Stimulated activated CD4-positive, alpha-beta T cell treated with anti-CD3 and anti-CD28 coated beads, Interleukin-4, amount 100 ng/mL, for 1 hour (primary cell): ENCODE measurements at places on chromosomes 11 and 22.

DNA sequence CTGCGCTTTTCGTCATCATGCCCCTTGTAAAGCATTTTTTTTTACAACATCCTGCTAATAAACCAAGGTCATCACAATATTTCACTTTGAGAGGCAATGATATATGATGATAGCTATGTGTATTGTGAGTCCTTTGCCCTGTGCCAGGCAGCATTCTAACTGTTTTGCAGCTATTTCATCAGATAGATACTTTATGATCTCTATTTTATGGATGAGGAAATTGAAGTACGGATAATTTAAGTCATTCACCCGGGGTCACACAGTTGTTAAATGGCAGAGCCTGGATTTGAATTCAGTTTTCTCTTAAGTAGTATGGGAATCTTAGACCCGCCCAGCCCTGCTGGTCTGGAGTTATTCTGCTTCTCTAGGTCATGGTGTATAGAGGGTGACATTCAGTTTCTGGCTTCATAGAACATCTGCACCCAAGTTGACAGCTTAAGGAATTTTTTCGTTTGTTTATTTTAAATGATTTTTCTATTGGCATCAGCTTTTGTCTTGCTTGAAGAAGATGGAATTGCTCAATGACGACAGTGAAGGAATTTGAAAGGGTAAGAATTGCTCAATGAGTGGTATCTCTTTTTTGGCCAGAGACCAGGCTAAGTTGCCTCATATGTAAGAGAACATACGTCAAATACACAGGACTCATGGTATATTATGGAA is 926 bp downstream of the PRR5L start:
- no peak for DNase-seq

DNA sequence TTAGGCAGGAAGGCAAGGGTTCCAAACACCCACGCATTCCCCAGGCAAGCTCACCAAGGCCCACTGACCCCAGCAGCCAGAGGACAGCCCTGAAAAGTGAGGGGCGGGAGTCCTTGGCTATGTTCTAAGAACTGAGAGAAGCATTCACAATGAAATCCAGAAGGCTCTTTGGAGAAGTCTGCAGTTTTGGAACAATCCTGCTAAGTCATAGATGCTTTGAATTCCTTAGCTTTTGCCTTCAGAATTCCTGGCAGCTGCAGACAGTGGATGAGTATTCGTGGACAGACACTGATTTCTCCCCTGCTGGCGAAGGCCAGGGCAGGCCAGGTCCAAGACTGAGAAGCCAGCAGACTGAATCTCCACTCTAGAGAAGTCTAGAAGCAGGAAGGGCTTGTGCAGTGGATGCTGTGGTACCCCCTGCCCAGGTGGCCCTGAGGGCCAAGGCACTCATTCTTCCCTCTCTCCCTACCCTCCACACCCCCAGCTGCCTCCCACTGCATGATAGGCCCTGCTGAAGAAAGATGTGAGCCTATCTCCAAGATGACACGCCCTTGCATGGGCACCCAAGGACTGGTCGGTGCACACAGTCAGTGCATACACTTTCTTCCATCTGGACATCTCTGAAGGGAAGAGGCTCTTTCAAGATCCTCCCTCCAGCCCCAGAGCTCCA is 133.2 kb upstream of the TEAD1 start:
- DNase-seq = no peak

DNA sequence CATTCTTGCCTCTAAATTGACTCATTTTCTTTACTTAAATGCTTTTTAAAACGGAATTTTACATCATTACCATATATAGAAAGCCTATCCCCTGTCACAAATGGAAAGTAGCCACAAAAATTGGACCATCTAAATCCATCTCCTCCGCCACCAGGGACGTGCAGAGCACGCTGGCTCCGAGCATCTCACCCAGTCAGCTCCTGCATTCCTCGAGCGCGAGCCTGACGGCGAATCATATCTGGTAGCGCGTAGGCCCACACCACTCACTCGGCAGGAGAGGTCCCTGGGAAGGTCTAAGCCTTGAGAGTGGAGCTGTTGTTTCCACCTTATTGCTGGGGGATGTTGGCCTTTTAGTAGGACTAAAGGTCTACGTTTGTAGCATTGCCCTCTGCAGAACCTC is 152.4 kb downstream of the TRIM29 start:
- no peak for DNase-seq

GRCh38 chr22:41899992-41900651 is 14.8 kb downstream of the SHISA8 start:
- DNase-seq = no peak

DNA sequence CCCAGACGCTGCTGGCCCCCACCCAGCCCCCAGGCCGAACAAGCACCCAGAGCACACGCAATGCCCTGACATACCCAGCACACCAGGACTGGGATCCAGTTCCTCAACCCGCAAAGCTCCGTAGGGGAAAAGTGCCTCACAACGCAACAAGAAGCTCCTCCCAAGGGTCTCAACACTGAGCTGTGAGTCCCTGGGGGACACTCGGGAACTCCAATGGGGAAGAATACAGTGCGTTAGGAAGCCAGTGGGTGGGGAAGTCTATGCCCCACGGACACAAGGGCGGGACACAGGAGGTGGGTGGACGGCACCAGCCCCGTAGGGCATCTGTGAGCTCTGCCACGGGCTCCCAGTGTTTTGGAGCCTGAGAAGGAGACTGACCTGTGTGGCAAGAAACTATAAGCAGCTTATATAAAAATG is 1.6 kb downstream of the DEAF1 start:
- DNase-seq = no peak

DNA sequence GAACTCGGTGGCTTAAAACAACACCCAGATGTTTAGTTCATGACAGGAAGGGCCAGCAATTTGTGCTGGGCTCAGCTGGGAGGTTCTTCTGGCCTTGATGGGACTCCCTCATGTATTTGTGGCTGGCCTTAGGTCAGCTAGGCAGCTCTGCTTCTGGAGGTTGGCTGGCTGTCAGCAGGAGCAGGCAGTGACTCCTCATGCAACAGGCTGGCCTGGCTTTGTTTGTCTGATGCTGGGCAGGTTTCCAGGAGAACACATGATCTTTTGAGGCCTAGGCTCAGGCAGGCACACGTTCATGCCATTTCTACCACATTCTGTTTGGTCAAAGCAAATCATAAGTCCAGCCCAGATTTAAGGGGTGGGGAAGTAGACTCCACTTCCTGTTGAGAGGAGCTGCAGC is 571.2 kb downstream of the TBC1D22A start:
- no peak for DNase-seq

DNA sequence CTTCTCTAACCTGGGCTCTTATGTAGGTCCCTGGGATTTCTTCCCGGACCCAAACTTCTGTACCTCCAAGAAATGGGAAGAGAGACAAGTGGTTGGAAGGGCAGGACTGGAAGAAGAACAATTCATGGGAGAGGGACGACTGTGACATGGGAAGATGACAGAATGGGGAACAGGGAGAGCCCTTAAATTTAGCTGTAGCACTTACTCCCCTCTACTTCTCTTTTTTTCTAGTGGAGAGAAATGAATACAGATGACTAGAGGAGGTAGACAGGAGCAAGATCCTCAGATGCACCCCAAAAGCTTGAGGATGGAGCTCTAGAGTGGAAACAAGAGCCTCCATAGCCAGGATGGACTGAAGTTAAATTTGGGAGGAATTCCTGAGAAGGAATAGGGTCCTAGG is 2.3 kb downstream of the RHOG start:
- no peak for DNase-seq

DNA sequence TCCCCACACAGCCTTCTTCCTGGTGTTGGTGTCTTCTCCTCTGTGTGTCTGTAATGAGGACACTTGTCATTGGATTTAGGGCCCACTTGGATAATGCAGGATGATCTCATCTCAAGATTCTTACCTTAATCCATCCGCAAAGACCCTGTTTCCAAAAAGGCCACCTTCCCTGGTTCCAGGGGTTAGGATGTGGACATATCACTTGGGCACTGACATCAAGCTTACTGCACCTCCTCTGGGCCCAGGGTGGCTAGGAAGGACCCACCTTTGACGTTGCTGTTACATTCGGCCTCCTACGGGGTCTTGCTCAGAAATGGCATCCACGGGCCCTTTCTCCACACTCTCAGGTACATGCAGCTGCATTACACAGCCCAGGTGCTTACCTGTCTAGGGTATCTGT is 535.9 kb downstream of the BRD1 start:
- DNase-seq = no peak

DNA sequence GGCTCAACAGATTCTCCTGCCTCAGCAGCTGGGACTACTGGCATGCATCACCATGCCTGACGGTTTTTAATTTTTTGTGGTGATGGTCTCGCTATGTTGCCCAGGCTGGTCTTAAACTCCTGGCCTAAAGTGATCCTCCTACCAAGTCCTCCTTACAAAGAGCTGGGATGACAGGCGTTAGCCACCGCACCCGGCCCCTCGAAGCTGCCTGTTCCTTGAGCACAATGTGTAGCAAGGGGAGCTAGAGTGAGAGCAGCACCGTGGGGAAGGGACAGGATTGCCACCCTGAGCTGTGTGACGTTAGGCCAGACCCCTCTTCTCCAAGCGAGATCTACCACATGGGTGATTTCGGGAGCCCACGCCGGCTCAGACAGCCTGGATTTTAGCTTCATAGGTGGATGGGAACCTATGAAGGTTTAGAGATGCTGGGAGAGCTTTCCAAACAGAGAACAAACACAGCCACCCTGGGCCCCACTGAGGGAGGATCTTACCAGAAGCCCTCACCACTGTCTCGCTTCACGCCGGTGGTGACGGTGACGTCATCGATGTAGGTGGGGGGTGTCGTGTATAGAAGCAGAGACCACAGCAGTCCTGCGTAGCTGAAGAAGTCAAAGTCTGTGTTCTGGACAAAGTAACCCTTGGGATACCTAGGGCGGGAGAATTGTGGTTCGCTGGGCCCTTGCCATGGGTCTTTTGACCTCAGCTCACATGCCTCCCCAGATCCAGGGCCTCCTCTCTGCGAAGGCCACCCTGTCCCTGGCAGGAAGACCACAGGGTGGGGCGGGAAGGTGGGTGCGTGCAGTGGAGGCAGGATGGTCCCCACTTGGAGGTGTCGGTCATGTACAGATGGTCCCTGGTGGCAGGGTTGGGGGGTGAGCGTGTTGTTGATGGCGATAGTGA is 23.1 kb downstream of the RGL4 start:
- DNase-seq = no peak

GRCh38 chr11:74442636-74443035 is 24.7 kb downstream of the KCNE3 start:
- no peak for DNase-seq

DNA sequence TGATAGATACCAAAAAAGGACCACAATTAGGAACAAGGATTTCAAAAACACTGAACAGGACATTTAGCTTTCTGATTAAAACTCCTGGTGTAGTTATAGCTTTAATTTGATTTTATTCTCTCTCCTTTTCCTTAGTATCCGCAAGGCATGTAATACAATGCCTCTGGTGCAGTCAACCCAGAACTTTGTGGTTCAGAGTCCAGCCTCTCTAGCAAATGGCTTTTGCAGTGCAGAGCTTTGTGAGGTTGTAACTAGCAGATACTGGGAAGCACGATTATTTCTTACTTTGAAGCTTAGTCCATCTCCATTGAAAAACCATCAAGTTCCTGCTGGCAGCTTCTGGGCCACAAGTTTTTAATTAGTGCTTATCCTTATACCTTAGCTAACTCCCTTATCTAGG is 79.8 kb downstream of the GRIA4 start:
- DNase-seq = no peak

GRCh38 chr22:38303974-38304373 is 13.3 kb downstream of the CSNK1E start:
- no peak for DNase-seq

- DNase-seq = no peak
Observed at GRCh38 chr22:37113757-37114156, 4.2 kb upstream of the TMPRSS6 start.

GRCh38 chr11:95322539-95322938 is 91.5 kb upstream of the SESN3 start:
- no peak for DNase-seq

GRCh38 chr22:19352766-19353165 is 61.2 kb upstream of the CLTCL1 start:
- DNase-seq = no peak

GRCh38 chr11:120985718-120986569 is 38.0 kb upstream of the TBCEL start:
- peak; percentile 31 for DNase-seq

DNA sequence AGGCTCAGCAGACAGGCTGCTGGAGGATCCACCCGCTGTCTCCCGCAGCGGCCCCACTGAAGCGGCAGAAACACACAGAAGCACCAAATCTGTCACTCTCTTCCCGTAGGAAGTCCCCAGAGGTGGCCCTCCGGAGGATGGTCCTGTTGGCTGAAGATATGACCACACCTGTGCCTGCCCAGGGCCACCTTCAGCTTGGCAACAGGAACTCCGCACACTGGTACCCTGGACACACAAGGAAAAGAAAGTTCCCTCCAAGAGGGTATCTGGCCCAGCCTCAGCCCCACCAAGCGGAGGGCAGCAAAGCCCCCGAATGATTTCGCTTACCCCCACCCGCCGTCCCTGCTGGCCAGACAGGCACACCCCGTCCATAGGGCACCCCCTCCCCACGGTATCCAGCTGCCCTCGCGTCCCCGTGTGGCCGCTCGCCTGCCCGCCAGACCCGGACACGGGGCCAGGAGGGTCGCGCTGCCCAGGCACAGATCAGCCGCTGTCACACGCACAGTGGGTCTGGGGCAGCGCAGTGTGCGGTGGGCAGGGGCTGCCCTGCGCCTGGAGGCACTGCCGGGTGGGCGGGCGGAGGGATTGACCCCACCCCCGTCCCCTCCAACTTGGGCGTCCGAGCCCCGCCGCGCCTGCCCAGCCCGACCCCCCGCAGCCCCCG is 7.0 kb downstream of the RASSF7 start:
- DNase-seq = no peak

GRCh38 chr11:116267146-116267545 is 505.6 kb downstream of the BUD13 start:
- DNase-seq = no peak

DNA sequence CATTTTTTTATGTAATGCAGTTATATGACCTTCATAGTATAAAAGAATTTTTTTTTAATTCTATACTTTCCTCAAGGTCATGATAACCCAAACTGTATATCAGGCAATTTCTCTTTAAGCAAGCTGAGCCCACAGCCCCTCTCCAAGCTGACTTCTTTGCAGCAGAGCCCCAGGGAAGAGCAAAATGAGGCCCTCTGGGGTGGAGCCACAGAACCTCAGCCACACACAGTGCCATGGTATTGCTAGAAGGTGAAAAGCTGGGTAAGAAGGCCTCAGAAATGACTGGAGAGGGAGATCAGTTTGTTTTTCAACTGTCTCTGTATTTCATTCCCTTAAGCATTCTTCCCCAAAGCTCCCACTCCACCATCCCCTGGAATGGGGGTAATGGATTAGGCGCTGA is 108.8 kb downstream of the PLEKHA7 start:
- DNase-seq = no peak

DNA sequence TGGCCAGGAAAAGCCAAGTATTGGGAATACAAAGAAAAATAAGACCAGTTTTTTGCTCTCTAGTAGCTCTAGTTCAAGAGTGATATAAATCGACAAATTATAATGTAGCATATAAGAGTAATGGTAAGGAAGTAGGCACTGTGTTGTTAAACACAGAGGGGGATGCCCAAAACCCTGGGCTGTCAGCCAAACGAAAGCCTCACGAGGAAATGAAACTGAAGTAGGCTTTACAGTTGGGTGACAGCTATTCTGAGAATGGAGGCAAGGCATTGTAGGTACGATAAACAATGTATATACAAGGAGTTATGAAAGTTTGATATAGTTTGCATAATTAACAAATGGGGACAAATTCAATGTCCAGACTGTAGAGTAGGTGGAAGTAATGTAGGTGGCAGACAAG is 176.4 kb downstream of the FAM181B start:
- no peak for DNase-seq
